NCI-H187 (cell line): ENCODE measurements at places on chromosomes 2 and 18.

- no peak for DNase-seq
Observed at GRCh38 chr2:45223531-45223930, 214.3 kb upstream of the SIX2 start.

GRCh38 chr2:66443186-66443978 is 8.5 kb downstream of the MEIS1 start:
- no peak for DNase-seq

DNA sequence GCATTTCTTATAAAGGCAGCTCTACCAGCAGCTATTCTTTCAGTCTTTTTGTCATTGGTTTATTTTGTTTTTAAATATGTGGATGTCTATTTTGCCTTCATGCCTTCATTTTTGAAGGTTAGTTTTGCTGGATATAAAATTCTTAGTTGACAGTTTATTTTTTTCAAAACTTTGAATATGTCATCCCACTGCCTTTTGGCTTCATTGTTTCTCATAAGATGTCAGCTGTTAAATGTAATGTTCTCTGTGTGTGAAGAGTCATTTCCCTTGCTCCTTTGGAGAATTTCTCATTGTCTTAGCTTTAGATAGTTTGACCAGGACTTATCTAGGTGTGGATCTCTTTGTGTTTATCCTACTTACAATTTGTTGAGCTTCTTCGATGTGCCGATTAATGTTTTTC is 213.5 kb downstream of the KIAA1328 start:
- no peak for DNase-seq

DNA sequence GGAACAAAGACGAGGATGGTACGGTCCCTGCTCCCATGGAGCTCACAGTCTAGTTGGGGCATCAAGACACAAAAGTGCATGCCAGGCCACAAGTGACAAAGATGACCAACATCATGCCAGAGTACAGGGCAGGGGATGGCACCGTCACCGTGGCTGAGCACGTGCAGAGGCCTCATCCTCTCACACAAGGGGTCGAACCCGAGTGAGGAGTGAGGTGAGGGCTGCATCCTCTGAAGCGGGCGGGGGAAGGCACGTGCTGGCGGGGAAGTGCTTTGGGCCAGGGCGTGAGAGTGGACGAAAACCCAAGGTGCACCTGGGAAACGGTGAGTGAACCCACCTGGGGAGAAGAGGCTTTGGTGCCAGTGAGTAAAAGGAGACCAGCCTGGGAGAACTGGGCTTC is 41.0 kb downstream of the MRPL35 start:
- no peak for DNase-seq

GRCh38 chr2:24421668-24422067 is 61.3 kb upstream of the ITSN2 start:
- no peak for DNase-seq

- DNase-seq = no peak
Observed at GRCh38 chr2:19500126-19500525, 141.7 kb upstream of the OSR1 start.

GRCh38 chr18:7336623-7337022 is 105.7 kb downstream of the LRRC30 start:
- DNase-seq = no peak

DNA sequence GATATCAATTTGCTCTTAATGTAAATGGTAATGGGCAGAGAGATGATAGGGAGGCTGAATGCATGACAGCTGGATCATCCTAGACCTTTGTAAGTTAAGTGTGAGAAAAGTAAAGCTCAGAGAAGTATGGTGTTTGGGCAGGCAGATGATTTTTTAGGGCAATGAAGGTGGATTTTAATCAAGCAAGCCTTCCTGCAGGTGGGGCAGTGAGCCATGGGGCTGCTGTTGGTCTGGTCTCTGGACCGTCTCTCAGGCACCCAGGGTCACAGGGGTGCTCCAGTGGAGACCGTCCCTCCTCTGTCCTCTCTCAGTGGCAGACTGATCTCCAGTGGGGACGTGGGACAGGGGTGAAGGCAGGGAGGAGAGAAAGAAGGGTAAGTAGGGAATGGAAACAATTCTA is 69.8 kb upstream of the STK17B start:
- DNase-seq = no peak

- DNase-seq = no peak
Observed at GRCh38 chr2:117481608-117482007, 332.9 kb upstream of the DDX18 start.

DNA sequence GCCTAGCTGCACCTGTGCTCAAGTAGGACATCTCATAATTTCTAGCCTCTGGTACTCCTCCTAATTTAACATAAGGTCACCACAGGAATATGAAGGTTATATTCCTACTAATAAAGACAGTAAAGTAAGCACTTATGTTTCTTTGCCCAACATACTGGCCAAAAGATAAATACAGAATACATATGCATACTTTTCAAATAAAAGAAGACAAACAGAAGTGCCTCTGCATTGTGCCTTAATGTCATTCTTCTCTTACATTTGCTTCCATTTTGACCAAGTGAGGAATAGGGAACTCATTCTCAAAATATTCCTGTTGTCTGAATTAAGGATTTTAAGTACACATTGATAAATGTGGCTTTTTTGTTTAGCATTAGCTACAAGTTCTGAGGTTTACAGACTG is 5.6 kb downstream of the BCL11A start:
- DNase-seq = no peak

- DNase-seq = no peak
Observed at GRCh38 chr18:31563778-31564177, 27.9 kb upstream of the TTR start.

- DNase-seq = no peak
Observed at GRCh38 chr2:144524118-144525009, 4.4 kb upstream of the ZEB2 start.

DNA sequence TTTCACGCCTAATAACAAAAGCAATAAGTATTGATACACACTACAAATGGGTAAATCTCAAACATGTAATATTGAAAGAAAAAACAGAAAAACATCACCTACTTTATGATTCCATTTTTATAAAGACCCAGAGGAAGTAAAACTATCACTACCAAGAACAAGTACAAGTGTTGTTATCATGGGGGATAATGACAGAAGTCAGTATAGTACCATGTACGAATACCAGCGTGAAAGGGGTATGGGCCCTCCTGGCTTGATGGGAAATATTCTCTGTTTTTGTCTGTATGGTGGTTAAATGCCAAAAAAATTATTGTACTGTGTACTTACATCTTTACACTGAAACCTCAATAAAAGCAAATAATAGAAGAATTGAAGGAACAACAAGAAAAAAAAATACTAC is 665.7 kb downstream of the TMEM182 start:
- DNase-seq = no peak
